Fibroblast of skin of abdomen (primary cell): ENCODE measurements at places on chromosomes 7 and 10.

DNA sequence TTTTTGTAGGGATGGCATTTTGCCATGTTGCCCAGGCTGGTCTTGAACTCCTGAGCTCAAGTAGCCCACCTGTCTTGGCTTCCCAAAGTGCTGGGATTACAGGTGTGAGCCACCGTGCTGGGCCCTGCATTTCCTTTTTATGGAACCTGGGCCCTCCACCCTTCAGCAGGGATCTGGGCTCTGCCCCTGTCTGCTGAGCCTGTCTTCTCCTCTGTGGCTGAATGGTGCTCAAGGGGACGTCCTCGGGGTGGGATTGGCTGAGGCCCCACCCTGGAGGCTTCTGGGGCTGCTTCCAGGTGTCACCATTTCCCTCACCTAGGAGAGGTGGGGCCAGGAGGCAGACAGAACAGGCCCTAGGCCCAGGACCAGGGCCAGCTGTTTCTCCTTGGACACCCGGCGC lies 18.4 kb downstream of the FAM241B start:
- DNase-seq: no peak

GRCh38 chr10:115659616-115660015 lies 566.5 kb downstream of the ATRNL1 start:
- no peak for DNase-seq

- DNase-seq: no peak
These were observed 19.0 kb upstream of the TMEM26 start for GRCh38 chr10:61472090-61472674.

DNA sequence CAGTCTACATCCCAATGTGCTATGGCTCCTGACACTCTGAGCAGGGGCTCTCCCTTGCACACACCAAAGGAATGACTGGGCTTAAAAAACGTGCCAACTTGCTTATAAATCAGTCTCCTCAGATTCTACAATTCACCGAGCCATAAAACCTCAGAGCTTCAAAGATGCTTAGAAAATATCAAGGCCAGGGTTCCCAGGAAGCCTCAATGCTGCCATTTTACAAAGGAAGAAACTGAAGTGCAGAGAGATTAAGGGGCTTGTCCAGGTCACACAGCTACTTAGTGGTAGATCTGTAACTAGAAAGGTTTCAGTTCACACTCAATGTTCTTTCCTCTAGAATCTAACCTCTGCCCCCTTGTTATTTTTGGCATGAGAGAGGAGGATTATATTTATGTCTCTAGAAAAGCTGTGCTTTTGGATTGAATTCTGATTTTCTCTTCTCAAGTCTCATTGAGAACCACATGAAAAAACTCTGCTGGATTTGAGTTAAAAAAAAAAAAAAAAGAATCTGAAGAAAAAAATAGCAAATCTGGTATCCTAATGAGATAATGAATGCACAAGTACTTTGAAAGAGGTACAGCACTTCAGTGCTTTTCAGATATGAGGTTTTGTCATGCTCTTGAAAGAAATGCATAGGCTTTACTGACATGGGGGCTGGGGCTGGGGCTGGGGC lies 22.3 kb upstream of the TSPAN33 start:
- DNase-seq: no peak

GRCh38 chr10:125795128-125795527 lies 19.5 kb upstream of the MMP21 start:
- no peak for DNase-seq

DNA sequence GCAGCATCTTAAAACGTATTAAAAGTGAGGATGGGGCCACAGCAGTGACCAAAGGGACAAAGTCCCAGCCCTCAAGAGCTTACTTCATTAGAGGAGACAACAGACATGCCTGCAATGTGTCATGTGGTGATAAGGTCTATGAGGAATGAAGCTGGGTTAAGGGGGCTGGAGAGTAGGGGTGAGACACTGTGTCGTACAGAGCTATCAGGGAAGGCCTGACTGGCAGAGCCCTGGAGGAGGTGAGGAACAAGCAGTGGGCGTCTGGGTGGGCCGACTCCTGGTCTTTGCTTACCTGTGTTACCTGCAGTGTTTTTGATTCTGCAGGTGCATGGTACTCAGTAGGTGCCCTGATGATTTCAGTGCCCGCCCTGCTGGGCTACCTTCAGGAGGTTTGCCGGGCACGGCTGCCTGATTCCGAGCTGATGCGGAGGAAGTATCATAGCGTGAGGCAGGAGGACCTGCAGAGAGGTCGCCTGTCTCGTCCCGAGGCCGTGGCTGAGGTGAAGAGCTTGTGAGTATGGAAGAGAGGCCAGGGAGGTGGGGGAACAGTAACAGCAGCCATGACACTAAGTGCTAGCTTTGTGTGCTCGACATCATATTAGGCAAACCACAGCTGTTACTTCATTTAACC lies 7.6 kb downstream of the ZFYVE27 start:
- no peak for DNase-seq

DNA sequence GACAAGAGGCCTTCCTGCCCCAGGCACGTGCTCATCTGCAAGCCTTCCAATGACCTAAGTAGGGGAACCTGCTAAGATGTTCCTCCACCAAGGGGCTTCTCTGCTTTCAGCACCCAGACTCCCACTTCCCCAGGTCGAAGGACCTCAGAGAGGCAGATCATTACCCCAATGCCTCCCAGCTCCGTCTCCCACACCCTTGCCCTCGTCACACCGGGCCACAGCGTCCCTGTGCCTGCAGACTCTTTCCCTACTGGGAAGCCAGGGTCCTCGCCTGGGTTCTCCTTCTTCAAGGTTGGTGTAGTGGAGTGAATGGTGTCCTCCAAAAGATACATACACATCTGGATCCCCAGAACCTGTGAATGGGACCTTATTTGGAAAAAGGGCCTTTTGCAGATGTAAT lies 151.9 kb downstream of the UBE2H start:
- DNase-seq: no peak

DNA sequence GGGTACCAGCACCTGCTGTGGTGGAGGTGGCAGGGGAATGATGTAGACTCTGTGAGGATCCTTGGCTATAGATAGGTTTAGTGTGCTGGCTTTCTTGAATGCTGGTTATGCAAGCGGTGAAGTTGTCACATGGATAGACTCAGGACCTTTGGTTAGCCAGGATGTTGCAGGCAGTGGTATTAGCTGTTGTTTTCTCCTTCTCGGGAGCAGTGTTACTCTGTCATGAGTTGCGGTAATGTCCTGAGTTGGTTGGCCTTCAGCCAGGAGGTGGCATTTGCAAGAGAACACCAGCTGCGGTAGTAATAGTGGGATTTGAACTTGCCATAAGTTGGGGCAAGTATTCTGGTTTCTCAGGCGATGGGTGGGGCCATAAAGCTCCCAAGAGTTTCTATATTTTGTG lies 10.8 kb downstream of the AGK start:
- DNase-seq: no peak

DNA sequence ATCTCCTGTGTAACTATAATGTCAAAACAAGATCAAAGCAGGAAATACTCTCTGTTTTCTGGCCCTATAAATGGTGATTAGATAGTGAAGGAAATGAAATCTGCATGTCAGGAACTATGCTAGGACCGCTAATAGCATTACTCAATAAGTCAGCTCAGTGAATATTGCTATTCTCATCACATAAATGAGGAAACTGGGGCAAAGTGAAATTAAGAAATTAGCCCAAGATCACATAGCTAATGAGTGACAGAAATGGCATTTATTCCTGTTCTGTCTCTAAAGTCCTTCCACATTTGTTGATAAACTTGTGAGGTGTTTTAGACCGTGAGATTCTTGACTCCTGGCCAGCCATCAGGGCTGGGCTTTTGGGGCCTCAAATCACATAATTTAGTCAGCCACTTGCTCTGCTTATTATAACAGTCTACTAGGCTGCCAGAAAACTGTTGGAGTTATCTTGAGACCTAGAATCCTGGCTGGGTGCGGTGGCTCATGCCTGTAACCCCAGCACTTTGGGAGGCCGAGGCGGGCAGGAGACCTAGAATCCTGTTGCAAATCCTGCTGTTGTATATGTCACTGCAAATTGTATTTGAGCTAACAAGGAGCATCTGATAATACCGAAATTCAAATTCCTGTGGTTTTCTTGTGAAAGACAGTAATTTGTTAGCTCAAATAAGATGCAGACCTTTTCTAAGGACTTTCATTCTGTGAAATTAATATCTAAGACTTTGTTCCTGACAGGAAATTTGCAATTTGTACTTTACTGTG lies 66.5 kb upstream of the SHTN1 start:
- peak; percentile 5 for DNase-seq

DNA sequence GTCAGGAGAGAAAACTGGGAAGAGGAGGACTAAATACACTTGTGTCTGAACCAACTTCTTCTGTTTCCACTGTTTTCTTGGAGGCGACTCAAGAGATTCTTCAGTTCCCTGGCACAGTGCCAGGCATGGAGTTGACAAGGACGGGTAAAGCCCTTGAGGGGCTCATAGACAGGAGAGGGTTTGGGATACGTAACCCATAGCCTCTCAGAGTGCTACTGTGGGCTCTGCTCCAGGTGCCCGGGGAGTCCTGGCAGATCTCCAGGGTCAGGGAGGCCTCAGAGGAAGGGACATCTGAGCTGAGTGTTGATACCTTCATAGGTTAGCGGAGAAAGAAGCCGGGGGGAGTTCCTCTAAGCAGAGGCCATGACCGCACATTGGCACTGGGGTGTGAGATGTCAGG lies 42.0 kb downstream of the GALNT17 start:
- no peak for DNase-seq

GRCh38 chr7:137091396-137091795 lies 222.9 kb downstream of the CHRM2 start:
- peak; percentile 34 for DNase-seq

DNA sequence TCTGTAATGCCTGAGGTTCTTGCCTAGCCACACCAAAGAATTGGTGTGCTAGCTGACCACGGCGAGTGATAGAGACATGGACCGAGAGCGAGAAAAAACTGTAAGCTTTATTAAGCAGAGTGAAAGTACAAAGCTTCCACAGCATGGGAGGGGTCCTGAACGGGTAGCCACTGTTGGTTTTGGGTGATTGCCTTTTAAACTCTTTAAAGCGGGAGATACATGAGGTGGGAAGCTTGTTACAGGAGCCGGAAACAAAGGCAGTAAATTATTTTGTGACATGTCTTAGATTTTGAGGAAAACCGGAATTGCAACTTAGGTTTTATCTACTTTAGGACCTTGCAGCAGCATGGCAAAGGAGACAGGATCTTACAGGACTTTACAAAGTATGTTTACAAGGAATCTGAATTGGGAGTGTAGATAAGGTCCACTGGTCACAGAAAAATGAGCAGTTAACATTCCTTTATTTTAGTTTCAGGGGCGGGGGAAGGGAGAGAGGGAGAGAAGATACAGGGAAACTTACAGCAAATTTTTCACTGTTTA lies 252.7 kb upstream of the MBL2 start:
- DNase-seq: no peak

DNA sequence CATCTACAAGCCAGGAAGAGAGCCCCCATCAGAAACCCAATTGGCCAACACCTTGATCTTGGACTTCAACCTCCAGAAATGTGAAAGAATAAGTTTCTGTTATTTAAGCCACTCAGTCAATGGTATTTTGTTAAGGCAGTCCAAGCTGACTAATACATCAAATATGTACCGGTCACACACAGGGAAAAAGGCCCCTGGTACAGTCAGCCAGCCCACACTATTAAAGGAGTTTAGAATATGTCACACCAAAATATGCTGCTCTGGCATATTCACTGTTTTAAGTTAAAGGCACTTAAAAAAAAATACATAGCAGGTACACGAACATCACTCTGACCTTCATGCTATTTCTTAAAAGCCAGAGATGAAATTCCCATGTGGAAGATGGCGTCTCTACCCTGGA lies 15.2 kb upstream of the CDCA7L start:
- DNase-seq: peak; percentile 85

DNA sequence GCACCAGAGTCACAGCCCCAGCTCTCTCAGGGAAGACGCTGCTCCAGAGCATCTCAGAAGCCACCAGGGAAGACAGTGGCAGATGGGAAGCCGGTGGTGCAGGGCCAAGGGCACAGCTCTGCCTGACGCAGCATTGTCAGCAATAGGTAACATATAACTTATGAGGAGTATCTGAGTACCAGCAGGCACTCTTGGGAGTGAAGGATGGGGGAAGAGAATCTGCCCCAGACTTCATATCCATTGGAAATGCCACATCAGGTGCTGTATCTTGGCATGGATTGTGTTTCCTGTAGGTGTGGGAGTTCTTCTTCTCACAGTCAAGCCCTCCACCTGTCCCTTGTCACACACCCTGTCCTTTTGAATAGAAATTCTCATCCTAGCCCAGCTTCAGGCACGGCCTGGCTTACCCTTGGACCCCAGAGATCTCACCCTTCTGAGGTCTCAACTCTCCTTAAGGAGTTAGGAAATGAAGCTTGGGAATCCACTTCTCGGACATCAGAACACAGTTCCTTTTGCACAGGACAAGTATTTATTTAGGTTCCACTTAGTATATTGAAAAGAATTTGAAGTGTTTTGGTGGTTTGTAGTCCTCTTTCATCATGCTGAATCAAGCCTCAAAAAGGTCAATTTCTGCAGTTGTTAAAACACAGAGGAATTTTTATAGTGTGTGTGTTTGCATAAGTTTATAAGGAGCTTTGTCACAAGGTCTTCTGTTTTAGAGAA lies 9.9 kb downstream of the EPDR1 start:
- peak; percentile 31 for DNase-seq

- peak; percentile 86 for DNase-seq
These were observed 743 bp upstream of the ZCCHC24 start for GRCh38 chr10:79445977-79446757.

GRCh38 chr10:24917493-24917892 lies 34.9 kb downstream of the PRTFDC1 start:
- DNase-seq: no peak

- no peak for DNase-seq
These were observed 6.8 kb upstream of the NOM1 start for GRCh38 chr7:156942708-156943090.

DNA sequence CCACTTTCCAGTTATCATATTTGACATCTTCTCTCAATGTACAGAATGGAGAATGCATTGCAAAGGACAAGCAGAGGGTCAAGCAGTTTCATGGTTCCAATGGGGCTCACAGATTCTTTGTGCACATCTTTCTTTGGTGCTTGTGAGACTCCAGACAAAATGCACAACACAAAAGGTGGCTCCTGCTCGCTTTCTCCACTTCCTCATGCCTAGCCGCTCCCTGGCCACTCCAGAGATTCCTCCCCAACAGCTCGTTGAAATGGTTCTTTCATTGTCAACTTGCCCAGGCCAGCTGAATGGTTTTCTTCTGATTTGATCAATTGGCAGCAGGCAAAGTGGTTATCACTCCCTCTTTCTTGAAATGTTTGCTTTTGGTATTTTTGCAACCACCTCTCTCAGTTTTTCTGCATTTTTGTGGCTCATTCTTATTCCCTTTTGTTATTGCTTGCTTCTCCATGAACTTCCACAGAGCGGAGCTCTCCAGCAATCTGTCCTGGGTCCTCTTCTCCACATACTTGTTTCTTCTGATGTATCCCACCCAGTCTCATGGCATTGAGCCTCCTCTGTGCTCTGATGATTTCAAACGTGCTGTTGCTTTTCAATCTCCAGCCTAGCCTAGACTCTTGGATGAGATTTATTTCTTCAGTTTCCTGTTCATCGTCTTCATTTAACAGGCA lies 507.8 kb upstream of the MKI67 start:
- DNase-seq: peak; percentile 45

- DNase-seq: peak; percentile 50
These were observed 3.6 kb downstream of the HOXA13 start for GRCh38 chr7:27196287-27196767.
